Stimulated activated CD8-positive, alpha-beta memory T cell treated with anti-CD3 and anti-CD28 coated beads, Interleukin-2, amount 100 ng/mL, for 1 hour (primary cell): ENCODE measurements at places on chromosomes 6 and 20.

DNA sequence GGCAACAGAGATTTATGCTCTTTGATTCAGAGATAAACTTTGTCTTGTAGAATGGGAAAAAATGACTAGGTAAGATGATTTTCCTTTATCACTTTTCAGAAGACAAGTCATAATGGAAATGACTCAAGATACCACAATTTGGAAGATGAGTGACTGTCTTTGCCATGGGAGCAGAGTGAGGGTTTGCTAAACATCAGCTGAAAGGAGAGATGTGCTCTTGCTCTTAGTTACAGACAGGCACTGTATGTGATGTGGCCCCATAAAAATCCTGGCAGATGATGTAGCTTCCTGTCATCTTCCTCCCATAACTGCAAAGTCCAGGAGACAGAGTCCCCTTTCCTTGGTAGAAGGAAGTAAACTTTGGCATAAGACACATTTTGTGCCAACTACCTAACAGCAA is 47.6 kb downstream of the BACH2 start:
- no peak for DNase-seq

- no peak for DNase-seq
These were observed 107.4 kb upstream of the GRIK2 start for GRCh38 chr6:101286146-101286545.

DNA sequence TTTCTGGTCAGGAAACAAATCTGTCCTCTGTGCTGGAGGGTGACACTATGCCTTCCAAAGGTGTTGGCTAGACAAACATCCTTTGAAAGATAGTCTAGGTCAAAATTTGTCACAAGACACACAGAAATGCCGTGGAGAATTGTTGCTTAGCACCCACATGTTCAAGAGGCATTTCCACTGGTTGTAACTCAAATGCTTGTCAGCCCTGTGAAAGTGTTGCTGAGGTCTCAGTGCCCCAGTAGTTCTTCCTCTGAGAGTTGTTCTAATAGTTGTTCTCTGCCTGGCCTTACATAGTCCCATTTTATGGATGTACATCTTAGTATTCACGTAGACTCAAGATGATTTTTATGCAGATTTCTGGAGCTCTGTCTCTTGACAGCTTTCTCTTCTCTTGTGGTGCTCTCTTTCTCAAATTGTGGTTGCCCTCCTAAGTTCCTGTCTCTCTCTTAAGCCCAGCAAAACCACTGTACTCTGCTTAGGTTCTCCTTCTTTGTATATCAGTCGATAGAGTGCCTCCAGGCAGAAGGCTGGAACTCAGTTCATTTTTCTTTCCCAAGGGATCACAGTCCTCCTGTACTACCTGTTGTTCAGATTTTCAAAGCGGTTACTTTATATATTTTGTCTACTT is 39.5 kb upstream of the REV3L start:
- no peak for DNase-seq

DNA sequence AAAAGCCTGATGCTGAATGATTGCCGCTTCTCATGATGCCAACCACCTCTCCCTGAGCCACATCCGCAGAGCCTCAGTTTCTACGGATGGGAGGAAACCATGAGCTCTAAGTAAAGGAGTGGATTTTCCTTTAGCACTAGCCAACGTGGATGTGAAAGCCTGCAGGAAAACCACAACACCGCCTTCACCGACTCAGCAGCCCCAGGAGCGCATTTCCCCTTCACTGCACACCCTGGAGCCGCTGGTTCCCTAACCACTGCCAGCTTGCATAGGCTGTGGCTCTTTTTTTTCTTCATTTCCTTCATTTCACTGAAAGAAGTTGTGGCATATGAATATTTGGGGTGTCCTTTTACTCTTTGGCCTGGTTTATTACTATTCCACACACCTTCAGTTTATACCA is 50.5 kb upstream of the SSTR4 start:
- no peak for DNase-seq

GRCh38 chr6:736657-737446 is 43.9 kb upstream of the EXOC2 start:
- no peak for DNase-seq

DNA sequence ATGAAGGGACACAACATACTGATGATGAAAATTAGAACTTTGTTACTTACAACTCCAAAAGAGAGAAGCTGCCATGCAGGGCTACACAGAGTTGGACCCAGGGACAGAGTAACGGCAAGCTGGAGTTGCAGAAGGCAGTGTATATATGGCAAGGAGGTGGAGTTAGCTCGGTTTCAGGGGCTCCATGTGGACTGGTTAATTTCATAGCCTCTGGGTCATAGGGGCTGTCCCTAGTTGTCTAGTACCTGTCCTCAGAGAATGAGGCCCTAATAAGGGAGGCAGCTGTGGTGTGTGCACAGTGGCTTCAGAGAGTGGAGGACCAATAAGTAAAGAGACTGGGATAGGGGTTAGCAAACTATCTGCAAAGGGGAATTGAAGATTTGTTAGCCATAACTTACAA is 7.9 kb upstream of the ZSCAN12 start:
- DNase-seq = no peak

DNA sequence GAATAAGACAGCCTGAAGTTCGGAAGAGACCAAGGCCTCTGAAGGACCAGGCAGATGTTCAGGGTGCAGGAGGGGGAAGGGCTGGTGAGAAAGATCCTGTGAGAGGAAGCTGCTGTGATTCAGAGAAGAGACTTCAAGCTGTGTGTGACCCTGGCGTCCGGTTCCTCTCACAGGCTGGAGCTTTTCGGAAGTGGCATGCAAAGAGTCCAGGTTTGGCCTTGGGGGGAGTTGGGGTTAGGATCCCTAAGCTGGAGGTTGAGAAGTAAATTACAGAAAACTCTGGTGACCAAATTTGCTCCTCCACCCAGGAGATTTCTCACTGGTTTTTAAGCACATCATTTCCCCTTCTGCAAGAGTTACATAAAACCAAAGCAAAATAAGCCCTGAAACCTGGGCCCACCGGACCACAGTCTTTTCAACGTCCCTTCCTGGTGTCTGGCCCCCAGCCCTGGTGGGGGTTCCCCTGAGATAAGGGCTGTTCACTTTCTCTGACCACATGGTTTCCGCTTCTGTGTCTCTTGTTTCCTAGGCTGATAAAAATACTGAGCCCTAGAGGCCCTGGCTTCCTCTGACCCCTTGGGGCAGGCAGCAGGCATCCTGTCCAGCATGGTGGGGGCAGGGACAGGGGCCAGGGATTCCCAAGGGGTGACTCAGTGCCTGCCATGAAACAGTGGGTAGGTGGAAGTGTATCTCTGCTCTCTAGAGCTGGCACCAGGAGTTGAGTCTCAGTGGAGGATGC is 12.0 kb upstream of the LTA start:
- DNase-seq = no peak

GRCh38 chr20:6157345-6157744 is 34.5 kb upstream of the FERMT1 start:
- DNase-seq = no peak

DNA sequence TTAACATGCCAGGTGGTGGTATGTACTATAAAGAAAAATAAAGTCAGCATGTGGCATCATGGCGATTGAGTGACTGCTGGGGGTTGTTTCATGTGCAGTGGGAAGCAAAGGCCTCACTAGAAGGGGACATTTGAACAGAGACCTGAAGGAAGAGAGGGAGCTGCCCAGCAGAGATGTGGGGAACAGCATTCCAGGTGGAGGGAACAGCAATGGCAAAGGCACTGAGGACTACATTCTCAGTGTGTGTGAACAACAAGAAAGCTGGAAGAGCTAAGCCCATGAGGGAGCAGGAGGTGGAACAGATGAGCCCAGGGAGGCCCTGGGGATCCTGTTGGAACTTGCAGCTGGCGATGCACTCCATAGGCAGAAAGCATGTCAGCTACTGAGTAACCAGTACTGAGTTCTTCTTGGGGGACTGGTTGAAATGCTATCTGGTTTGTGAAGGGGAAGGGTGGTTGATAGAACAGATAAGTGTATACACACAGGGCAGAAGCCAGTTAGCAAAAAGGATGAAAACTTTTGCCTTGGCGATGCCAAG is 29.2 kb downstream of the NOX3 start:
- no peak for DNase-seq

DNA sequence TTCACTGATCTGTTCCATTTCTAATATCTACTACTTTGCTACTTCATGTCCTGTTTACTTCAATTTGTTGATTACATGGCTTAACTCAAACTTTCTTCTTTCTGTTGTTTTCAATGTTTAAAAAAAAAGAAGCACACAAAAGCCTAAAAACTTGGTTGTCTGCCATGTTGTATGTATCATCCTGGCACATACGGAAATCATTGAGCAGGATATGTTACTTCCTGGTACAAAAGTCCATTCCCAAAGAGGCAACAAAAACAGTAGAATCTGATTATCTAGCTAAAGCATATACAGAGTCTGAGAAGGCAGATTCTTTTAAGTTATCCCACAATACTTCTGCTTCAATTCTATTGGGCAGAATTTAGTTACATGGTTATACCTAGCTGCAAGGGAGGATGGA is 14.5 kb upstream of the COL12A1 start:
- DNase-seq = no peak

DNA sequence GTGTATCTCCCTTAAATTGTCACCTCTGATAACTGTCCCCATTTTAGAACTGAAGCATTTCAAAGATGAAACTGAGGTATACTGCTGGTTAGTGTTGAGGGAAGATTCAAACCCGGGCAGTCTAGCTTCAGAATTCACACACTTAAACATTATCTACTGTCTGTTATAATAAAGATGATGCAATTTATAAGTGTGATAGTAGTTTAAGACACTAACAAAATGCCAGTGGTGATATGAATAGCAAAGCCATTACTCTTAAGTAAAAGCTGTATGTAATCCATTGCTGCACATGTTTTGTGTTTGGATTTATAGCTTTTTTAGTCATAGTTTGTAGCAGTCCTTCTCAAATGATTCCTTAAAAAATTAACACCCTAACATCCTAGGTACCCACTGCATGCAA is 19.8 kb downstream of the USP45 start:
- no peak for DNase-seq

- no peak for DNase-seq
These were observed 113.1 kb downstream of the FOXA2 start for GRCh38 chr20:22471156-22471836.

GRCh38 chr6:39808964-39809363 is 16.8 kb downstream of the DAAM2 start:
- DNase-seq = no peak

GRCh38 chr6:85496856-85497255 is 47.0 kb downstream of the NT5E start:
- DNase-seq = no peak

GRCh38 chr6:45419571-45420082 is 41.9 kb upstream of the SUPT3H start:
- peak; percentile 39 for DNase-seq

DNA sequence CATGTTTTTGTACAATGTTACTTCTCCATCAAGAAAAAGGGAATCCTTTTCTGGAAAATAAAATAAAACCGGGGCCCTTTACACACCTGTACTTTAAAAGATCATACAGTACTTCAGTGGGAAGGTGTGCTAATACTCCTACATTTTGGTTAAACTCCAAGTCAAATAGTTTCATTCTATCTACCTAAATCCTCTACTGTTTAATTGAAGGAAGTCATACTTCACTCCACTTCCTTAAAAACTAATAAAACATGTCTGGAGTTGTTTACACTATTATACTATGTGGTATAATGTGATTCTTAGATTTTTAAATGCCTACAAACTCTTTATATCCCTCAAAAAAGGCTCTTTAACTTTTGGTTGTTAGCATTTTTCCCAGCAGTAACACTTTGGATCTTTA is 18.6 kb upstream of the HBS1L start:
- no peak for DNase-seq

GRCh38 chr6:110509617-110510241 is 33.3 kb upstream of the SLC22A16 start:
- no peak for DNase-seq

- no peak for DNase-seq
These were observed 519.1 kb upstream of the EYS start for GRCh38 chr6:66226109-66226508.

DNA sequence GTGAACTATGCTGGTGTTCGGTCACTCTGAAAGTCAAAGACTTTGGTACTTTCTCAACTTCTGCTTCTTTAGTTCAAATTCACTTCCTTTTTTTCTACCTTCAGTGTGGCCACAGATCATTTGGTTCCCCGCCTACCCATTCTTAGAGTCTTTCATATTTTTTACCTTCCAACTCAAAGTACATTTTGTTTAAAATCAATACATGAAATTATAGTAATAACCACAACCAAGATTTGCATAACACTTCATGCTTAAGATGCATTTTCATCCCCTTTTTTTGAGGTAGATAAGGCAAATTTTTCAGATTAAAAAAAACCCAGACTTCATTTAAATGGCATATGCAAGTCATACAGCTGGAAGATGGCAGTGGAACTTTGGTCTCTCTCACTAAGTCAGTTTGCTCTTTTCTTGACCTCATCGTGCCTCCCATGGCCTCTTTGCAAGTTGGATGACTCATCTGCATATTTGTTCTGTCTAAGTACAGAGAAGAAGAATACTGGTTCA is 11.9 kb upstream of the CNR1 start:
- no peak for DNase-seq

GRCh38 chr6:16654701-16655100 is 106.6 kb downstream of the ATXN1 start:
- DNase-seq = no peak

- DNase-seq = no peak
These were observed 83.4 kb downstream of the RNGTT start for GRCh38 chr6:88880021-88880420.

- no peak for DNase-seq
These were observed 231.2 kb downstream of the ANKRD60 start for GRCh38 chr20:57996936-57997890.

GRCh38 chr6:23181356-23182110 is 612.2 kb downstream of the HDGFL1 start:
- no peak for DNase-seq

GRCh38 chr6:5786969-5787720 is 219.6 kb downstream of the NRN1 start:
- no peak for DNase-seq

DNA sequence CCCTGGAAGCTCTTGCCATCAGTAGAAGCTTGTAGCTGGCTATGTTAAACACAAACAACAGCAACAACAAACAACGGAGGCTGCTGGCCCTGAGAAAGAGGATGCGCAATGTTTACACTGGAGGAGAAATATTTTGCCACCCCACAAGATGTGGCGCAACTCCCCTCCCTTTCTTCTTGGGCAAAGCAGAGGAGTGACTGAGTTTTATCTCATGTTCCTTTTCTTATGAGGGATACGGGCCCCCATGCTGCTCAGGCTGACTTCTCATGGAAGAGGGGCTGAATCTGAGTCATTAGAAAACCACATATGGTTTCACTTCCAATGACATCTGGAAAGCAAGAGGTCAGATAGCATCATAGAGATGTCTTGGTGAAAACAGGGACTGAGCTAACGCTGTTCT is 75.9 kb upstream of the HDDC2 start:
- DNase-seq = no peak

DNA sequence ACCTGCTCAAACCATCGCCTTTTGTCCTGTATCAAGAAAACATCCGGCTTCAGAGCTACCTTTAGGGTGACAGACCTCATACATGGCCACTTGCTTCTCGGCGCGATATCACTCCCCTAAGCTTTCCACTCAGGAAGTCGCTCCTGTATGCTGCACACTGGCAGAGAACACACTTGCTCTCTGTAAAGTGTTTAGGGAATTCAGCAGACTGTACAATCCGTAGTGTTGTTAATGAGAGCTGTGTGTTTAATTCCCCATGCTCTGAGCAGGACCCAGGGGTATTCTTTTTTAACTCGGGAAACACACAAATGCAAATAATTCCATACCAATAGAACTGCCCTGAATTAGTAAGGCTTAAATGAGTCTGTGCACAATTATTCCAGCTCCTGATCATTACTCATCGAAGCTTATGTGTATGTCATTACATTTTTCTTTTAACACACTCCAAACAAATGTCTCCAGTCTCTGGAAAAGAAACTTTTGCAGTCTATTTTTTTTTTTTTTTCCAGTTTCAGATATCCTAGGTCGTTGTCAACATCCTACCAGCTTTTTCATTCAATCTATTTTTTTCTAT is 338.7 kb upstream of the ARID1B start:
- DNase-seq = no peak
